Activated CD8-positive, alpha-beta T cell treated with anti-CD3 and anti-CD28 coated beads, Interleukin-2, amount 10 ng/mL, durations not matched to agents 7 days and 5 days (primary cell): ENCODE measurements at places on chromosomes 16 and 17. TPM values are rescaled to one million over a fixed set of nuclear protein-coding genes. Genes with fewer than 3 reads are reported as not detected.

DNA sequence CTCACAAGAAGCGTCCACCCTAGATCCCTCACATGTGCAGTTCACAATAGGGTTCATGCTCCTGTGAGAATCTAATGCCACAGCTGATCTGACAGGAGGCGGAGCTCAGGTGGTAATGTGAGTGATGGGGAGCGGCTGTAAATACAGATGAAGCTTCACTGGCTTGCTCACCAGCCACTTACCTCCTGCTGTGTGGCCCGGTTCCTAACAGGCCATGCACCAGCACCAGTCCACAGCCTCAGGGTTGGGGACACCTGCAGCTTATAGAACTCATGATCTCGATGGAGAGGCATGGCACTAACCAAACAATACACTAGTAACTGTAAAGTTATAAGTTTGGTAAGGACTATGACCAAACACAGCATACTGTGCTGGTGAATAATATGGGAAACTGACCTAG is 368.0 kb upstream of the CDH5 start:
- H3K36me3 ChIP-seq: no peaks in the 10 kb centered on the region
- no peak overlapping the region for H3K27ac ChIP-seq
- H3K4me3 ChIP-seq: no peak overlapping the region

Gene PIRT
- total RNA-seq: not detected

DNA sequence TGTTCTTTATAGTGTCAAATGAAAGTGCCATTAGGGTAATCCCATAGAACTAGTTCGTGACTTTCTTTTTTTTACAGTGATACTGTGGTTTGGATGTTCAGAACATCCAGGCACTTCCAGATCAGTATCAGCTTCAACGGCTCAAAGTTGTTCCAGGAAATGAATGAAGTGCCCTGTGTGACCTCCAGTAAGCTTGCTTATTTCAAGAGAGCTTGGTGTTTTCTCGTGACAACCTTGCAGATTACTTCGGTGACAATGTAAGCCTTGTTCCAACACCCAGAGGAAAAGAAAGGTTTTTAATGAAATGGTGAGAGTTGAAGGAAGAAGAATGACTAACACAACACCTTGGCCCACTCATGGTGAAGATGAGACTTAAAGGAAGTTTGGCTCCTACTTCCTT is 16.0 kb upstream of the KCNJ16 start:
- no peaks in the 10 kb centered on the region for H3K27me3 ChIP-seq
- no peak overlapping the region for H3K27ac ChIP-seq
- H3K36me3 ChIP-seq: no peaks in the 10 kb centered on the region
- no peak for DNase-seq

- no peak within 1 kb of the TSS for H3K27ac ChIP-seq
- no peaks in the 10 kb centered on the region for H3K36me3 ChIP-seq
- peaks cover 26% of the 10 kb centered on the region for H3K27me3 ChIP-seq
- no peak within 1 kb of the TSS for H3K4me3 ChIP-seq
Observed at GRCh38 chr17:44758414-44759085, at the start of gene ADAM11. ADAM11 (plus strand) TSS chr17:44758988; CDS start chr17:44759200, 212 bp downstream.

- peaks cover 19% of the 10 kb centered on the region for H3K4me1 ChIP-seq
- peaks cover 20% of the 10 kb centered on the region for H3K36me3 ChIP-seq
- H3K4me3 ChIP-seq: no peak overlapping the region
- no peak overlapping the region for H3K27ac ChIP-seq
Observed at GRCh38 chr17:681738-682529, 32.7 kb downstream of the VPS53 start.

DNA sequence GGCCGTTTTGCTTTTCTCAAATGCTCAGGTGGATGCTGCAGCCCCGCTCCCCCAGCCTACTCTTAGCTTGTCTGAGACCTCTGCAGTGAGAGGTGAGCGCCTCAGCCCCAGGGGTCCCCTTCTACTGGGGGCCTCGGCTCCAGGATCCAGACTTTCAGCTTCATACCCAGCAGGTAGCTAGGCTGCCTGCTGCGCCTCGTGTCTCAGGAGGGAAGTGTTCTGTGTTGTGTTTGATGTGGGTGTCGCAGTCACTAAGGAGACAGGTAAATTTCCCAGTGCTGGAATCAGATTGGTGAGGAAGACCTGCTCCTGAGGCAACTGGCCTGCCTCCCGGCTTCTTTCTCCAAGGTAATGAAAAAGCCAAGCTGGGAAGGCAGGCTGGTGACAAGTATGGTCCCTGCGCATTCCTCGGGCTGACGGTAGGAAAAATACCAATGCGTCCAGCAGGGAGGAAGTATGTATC is 604.0 kb upstream of the SALL1 start:
- no peak overlapping the region for H3K27ac ChIP-seq
- H3K27me3 ChIP-seq: no peaks in the 10 kb centered on the region
- DNase-seq: no peak

DNA sequence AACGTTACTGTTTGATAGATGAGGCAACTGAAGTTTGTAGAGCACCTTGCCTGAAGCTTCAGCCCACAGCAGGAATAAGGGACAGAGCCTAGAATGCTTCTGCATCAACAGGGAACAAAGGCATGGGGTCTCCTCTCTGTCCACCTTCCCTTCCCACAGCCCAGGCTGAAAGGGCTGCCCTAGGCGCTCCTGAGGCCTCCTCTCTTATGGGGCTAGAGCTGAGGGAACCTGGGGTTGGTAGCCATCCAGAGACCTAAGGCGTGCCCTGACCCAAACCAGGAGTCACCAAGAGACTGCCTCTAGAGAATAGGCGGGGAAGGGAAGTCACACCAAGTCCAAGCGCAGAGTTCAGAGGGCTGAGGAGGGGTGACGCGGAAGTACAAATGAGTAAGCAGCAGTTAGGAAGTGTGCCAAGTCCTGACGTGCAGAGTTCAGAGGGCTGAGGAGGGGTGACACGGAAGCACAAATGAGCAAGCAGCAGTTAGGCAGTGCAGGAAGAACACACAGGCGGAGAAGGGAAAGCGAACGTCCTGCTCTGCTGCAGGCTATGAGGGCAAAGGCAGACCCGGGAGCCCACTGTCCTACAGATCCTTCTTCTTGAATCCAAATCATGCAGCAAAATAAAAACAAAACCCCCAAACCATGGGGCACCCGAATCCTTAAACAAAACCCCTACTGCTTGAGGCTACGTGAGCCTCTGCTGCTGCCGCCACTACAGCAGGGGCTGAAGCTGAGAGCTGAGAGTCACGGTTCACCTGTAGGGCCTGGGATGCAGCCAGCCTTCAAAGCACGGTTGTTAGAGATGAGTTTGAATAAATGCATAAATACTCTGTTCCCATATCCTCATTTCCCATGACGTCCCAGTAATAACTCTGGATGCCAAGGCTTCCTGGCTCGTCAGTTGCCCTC is 2.7 kb upstream of the SPG7 start:
- no peaks in the 10 kb centered on the region for H3K27me3 ChIP-seq
- H3K4me1 ChIP-seq: peaks cover 32% of the 10 kb centered on the region
- H3K36me3 ChIP-seq: peaks cover 2% of the 10 kb centered on the region
- peak overlapping the region; percentile 90 for H3K27ac ChIP-seq
- peak; percentile 92 for DNase-seq

DNA sequence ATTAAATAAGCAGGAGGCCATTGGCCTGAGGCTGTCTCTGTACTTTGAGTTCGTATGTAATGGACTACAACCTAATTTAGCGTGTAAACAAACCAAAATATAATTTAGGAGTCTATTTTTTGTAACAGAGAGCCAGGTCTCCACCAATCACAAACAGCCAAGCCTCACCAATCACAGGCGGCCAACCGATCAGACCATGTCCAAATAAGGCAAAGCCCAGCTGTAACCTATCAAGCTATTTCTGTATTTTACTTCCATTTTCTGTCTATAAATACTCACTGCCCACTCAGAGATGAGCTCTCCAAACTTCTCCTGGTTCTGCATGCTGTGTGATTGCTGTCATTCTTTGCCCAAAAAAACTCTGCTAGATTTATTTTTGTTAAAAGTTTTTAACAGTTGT is 322.7 kb downstream of the NPIPA8 start:
- no peak overlapping the region for H3K27ac ChIP-seq
- no peaks in the 10 kb centered on the region for H3K36me3 ChIP-seq
- DNase-seq: no peak
- H3K27me3 ChIP-seq: no peaks in the 10 kb centered on the region
- H3K4me3 ChIP-seq: no peak overlapping the region
- no peaks in the 10 kb centered on the region for H3K4me1 ChIP-seq

GRCh38 chr17:29591737-29592608 is 959 bp upstream of the ANKRD13B start:
- H3K4me1 ChIP-seq: peaks cover 53% of the 10 kb centered on the region
- peak; percentile 84 for DNase-seq
- H3K27me3 ChIP-seq: no peaks in the 10 kb centered on the region
- H3K36me3 ChIP-seq: peaks cover 2% of the 10 kb centered on the region

- no peaks in the 10 kb centered on the region for H3K36me3 ChIP-seq
- peaks cover 7% of the 10 kb centered on the region for H3K4me1 ChIP-seq
- no peak overlapping the region for H3K4me3 ChIP-seq
- H3K27ac ChIP-seq: no peak overlapping the region
Observed at GRCh38 chr17:65349916-65350315, 211.5 kb downstream of the AXIN2 start.

DNA sequence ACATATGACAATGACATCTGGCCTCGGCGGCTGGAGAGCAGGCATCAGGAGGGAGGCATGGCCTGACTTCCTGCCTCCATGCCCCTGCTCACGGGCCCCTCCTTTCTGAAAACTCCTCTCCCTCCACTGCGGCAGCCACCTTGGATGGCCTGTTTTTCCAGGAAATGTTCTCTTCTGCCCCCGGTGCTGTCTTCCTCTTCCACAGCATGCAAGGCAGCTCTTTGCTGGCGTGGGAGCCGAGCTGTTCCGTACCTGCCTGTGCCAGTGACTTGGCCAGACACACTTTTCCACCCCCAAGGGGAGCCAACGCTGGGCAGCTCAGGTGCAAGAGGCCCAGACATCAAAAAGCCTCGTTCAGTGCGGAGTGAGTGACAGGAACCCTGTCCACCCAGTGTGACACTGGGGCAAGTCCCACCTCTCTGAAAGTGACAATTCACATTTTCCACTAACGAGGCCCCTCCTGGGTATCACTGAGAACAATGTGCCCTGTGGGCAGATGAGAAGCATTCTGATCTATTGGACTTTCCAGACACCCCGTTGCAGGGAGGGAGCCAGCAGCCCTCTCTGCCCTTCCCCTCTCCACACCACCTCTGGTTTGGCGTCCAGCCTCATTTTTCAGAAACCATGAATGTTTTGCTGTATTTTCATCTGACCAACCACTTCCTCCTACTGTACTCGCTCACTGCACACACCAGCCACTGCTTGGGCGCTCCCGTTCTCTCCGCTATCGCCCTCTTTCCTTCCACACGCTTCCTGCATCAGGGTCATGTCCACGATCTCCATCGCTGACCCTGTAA is 31.2 kb downstream of the NSMCE1 start:
- H3K4me1 ChIP-seq: peaks cover 97% of the 10 kb centered on the region
- peak; percentile 86 for DNase-seq
- peak overlapping the region; percentile 71 for H3K4me3 ChIP-seq
- no peaks in the 10 kb centered on the region for H3K27me3 ChIP-seq
- peaks cover 48% of the 10 kb centered on the region for H3K36me3 ChIP-seq

- peaks cover 7% of the 10 kb centered on the region for H3K36me3 ChIP-seq
- no peak overlapping the region for H3K4me3 ChIP-seq
- DNase-seq: no peak
- H3K27me3 ChIP-seq: no peaks in the 10 kb centered on the region
- no peak overlapping the region for H3K27ac ChIP-seq
Observed at GRCh38 chr16:53282975-53283946, 151.0 kb upstream of the RBL2 start.

- peaks cover 57% of the 10 kb centered on the region for H3K4me1 ChIP-seq
- no peak for DNase-seq
- H3K4me3 ChIP-seq: peak overlapping the region; percentile 82
- peaks cover 7% of the 10 kb centered on the region for H3K36me3 ChIP-seq
- H3K27me3 ChIP-seq: peaks cover 27% of the 10 kb centered on the region
Observed at GRCh38 chr17:48576479-48577309, 1.5 kb downstream of the HOXB4 start.

Gene DPEP2
- total RNA-seq: 5.9 TPM

- H3K4me1 ChIP-seq: no peaks in the 10 kb centered on the region
- H3K36me3 ChIP-seq: no peaks in the 10 kb centered on the region
- DNase-seq: no peak
- H3K27me3 ChIP-seq: no peaks in the 10 kb centered on the region
Observed at GRCh38 chr16:5580296-5580695, 482.7 kb upstream of the EEF2KMT start.

Gene KRTAP4-9
- total RNA-seq: not detected

DNA sequence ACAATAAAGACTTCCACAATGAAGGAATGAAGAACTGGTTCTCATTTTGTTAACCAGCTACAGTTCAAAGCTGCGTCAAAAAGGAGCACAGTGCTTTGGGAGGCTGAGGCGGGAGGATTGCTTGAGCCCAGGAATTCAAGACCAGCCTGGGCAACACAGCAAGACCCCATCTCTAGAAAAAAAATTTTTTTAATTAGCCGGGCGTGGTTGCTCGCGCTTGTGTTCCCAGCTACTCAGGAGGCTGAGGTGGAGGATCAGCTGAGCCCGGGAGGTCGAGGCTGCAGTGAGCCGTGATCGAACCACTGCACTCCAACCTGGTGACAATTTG is 764 bp upstream of the SLC6A4 start:
- no peak overlapping the region for H3K27ac ChIP-seq
- no peak for DNase-seq
- H3K4me3 ChIP-seq: peak overlapping the region; percentile 68
- peaks cover 31% of the 10 kb centered on the region for H3K4me1 ChIP-seq

DNA sequence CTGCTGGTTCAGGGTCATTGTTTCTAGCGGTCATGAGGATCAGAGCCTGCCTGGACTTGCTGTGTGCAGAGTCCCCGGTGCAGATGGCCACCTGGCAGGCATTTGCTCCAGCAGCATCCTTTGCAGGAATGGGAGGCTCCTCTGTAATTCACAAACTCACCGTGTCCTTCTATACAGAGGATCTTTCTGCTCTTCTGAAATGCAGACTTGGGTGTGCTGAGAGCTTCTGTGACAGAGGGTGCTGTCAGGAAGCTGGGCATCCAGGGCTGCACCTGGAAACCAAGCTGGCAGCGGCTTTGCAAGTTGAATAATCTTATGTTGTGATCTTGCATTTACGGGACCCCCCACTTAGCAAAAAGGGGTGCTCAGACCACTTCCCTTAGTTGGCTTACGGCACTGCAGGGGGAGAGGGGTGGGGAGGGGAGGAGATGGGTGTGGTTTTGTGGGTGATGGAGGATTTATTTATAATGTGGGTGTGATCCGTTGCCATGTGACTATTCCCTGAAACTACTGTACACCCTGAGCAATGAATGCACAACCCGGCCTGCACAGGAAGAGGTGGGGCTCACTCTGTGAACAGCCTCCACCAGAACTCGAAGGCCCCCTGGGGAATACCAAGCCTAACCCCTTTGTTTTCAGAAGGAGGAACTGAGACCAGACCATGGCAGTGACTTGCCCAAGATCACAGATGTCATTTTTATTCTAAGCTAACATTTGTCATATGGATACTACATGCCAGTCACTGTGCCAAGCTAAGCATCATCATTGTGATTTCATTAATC is 178.3 kb downstream of the PRKCB start:
- H3K4me1 ChIP-seq: peaks cover 55% of the 10 kb centered on the region
- peak overlapping the region; percentile 95 for H3K27ac ChIP-seq
- no peaks in the 10 kb centered on the region for H3K27me3 ChIP-seq

- H3K4me3 ChIP-seq: peak overlapping the region; percentile 22
- no peak for DNase-seq
- peaks cover 5% of the 10 kb centered on the region for H3K27me3 ChIP-seq
- peaks cover 20% of the 10 kb centered on the region for H3K36me3 ChIP-seq
- H3K27ac ChIP-seq: no peak overlapping the region
Observed at GRCh38 chr17:73090396-73091202, 1.9 kb downstream of the SLC39A11 start.

- peaks cover 56% of the 10 kb centered on the region for H3K4me1 ChIP-seq
- H3K27ac ChIP-seq: no peak overlapping the region
- no peak for DNase-seq
- H3K4me3 ChIP-seq: no peak overlapping the region
- peaks cover 7% of the 10 kb centered on the region for H3K36me3 ChIP-seq
Observed at GRCh38 chr17:66430846-66431795, 128.7 kb downstream of the PRKCA start.
